ENCODE measurements at places on chromosomes 16 and 17.

DNA sequence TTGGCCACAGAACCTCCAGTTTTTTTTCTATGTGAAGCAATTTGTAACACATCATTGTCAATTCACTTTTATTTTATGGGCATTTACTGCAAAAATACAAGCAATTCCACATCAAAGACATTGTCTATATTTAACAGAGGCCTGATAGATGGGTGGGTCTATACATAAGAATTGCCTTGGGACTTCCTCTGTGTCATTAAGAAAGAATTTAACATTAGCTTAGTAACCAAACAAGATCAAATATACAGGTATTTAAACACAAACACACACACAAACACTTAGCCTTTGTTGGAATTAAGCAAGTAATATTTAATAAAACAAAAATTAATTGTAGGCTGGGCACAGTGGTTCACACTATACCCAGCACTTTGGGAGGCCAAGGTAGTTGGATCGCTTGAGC, 4.3 kb upstream of the PITPNC1 start:
- no peaks in the 10 kb centered on the region for H3K36me3 ChIP-seq
- H3K4me3 ChIP-seq = no peak overlapping the region
- no peak overlapping the region for H3K27ac ChIP-seq
- DNase-seq = no peak
- peaks cover 7% of the 10 kb centered on the region for H3K4me1 ChIP-seq
- no peaks in the 10 kb centered on the region for H3K27me3 ChIP-seq

- peaks cover 2% of the 10 kb centered on the region for H3K4me1 ChIP-seq
- no peaks in the 10 kb centered on the region for H3K36me3 ChIP-seq
- no peak overlapping the region for H3K27ac ChIP-seq
- no peak for DNase-seq
- no peaks in the 10 kb centered on the region for H3K27me3 ChIP-seq
Measured at GRCh38 chr17:70310221-70310672, 140.9 kb downstream of the KCNJ2 start.

DNA sequence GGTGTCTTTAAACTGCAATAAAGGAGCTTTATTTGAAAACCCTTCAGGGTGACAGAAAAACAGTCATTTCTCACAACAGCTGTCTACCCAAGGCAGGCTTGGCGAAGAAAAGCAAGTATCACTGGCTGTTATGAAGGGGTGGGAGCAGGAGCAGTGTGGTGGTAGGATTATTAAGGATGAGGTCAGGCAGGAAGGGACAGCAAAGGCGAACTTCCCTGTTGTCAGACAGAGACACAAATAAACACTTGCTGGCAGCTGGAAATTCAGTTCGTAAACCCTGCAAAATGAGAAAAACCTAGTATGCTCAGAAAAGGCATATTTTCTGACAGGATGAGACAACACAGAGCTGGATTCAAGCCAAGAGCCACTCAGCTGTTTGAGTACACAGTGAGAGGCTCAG, 416.3 kb upstream of the CDH5 start:
- no peaks in the 10 kb centered on the region for H3K4me1 ChIP-seq
- no peak for DNase-seq
- no peak overlapping the region for H3K27ac ChIP-seq
- H3K27me3 ChIP-seq = no peaks in the 10 kb centered on the region
- no peaks in the 10 kb centered on the region for H3K36me3 ChIP-seq
- H3K4me3 ChIP-seq = no peak overlapping the region

- peaks cover 3% of the 10 kb centered on the region for H3K27me3 ChIP-seq
- no peaks in the 10 kb centered on the region for H3K36me3 ChIP-seq
- H3K4me1 ChIP-seq = no peaks in the 10 kb centered on the region
- DNase-seq = no peak
- H3K27ac ChIP-seq = no peak overlapping the region
Measured at GRCh38 chr17:16938496-16939207, 33.3 kb downstream of the TNFRSF13B start.

- H3K4me3 ChIP-seq = no peak overlapping the region
- no peaks in the 10 kb centered on the region for H3K27me3 ChIP-seq
- peaks cover 8% of the 10 kb centered on the region for H3K4me1 ChIP-seq
- no peak overlapping the region for H3K27ac ChIP-seq
Measured at GRCh38 chr16:56984639-56985038, 4.7 kb upstream of the NLRC5 start.

GRCh38 chr16:90018297-90018651, 982 bp downstream of the DBNDD1 start:
- H3K36me3 ChIP-seq = no peaks in the 10 kb centered on the region
- H3K27ac ChIP-seq = no peak overlapping the region
- H3K4me1 ChIP-seq = peaks cover 37% of the 10 kb centered on the region
- peak overlapping the region; percentile 66 for H3K4me3 ChIP-seq
- DNase-seq = no peak

DNA sequence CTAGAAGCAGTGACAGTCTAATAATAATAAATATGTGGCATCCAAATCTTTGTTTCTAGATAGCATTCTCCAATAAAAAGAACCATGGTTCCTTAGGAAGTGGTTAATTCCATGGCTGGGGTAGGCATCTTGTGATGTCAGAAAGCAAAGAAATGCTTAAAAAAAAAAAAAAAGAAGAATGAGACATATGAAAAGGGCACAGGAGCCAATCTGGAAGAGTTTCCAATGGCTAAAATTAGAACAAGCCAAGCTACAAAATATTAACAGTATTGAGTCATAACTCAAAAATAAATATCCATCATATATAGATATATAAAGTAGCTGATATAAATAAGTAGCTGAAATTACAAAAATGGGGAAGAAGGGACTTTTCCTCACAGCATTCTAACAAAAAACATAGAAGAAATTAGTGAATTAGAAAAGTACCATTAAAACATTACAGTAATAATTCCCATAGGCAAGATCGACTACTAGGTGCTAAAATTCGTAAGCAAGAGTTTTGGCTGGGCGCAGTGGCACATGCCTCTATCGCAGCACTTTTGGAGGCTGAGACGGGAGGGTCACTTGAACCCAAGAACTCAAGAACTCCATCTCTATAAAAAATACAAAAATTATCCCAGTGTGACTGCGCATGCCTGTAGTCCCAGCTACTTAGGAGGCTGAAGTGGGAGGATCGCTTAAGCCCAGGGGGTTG, 111.3 kb downstream of the TRIM37 start:
- H3K27me3 ChIP-seq = no peaks in the 10 kb centered on the region
- no peak overlapping the region for H3K27ac ChIP-seq
- H3K4me1 ChIP-seq = peaks cover 8% of the 10 kb centered on the region
- DNase-seq = no peak
- peaks cover 5% of the 10 kb centered on the region for H3K36me3 ChIP-seq
- no peak overlapping the region for H3K4me3 ChIP-seq

DNA sequence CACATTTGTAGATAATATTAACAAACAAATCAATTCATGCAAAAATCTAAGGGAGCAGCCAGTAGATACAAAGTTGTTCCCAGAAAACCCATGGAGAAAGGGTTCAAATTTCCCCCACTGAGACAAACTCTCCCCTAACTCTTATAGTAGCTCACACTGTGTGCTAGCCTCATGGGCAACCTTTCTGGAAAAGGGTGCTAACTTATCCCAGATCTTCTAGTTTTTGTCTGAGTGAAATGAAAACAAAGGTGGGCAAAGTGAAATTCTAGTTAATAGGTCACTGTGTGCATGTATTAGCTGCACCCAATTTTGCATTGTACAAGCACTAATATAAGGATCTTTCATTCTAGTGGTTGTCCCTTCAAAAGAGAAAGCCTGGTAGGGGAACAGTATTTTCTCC, 9.9 kb upstream of the USP32 start:
- H3K4me1 ChIP-seq = peaks cover 4% of the 10 kb centered on the region
- H3K27me3 ChIP-seq = no peaks in the 10 kb centered on the region
- H3K4me3 ChIP-seq = no peak overlapping the region
- no peaks in the 10 kb centered on the region for H3K36me3 ChIP-seq

GRCh38 chr17:61723183-61723582, 132.2 kb upstream of the NACA2 start:
- H3K27ac ChIP-seq = no peak overlapping the region
- H3K27me3 ChIP-seq = no peaks in the 10 kb centered on the region
- no peaks in the 10 kb centered on the region for H3K36me3 ChIP-seq
- H3K4me3 ChIP-seq = no peak overlapping the region

- no peaks in the 10 kb centered on the region for H3K36me3 ChIP-seq
- peak; percentile 82 for DNase-seq
- no peaks in the 10 kb centered on the region for H3K27me3 ChIP-seq
- H3K4me3 ChIP-seq = peak overlapping the region; percentile 44
- H3K27ac ChIP-seq = peak overlapping the region; percentile 63
- peaks cover 29% of the 10 kb centered on the region for H3K4me1 ChIP-seq
Measured at GRCh38 chr17:7213895-7214299, 5.7 kb downstream of the DLG4 start.

GRCh38 chr16:56460101-56460500, 8.7 kb downstream of the OGFOD1 start:
- no peak for DNase-seq
- no peaks in the 10 kb centered on the region for H3K36me3 ChIP-seq
- H3K4me1 ChIP-seq = no peaks in the 10 kb centered on the region
- no peak overlapping the region for H3K4me3 ChIP-seq
- H3K27ac ChIP-seq = no peak overlapping the region
- no peaks in the 10 kb centered on the region for H3K27me3 ChIP-seq

- no peaks in the 10 kb centered on the region for H3K36me3 ChIP-seq
- DNase-seq = no peak
- no peaks in the 10 kb centered on the region for H3K27me3 ChIP-seq
- no peak overlapping the region for H3K4me3 ChIP-seq
- H3K27ac ChIP-seq = no peak overlapping the region
- H3K4me1 ChIP-seq = no peaks in the 10 kb centered on the region
Measured at GRCh38 chr17:5986644-5987043, 83.5 kb upstream of the WSCD1 start.

- no peak overlapping the region for H3K4me3 ChIP-seq
- H3K4me1 ChIP-seq = no peaks in the 10 kb centered on the region
- no peak overlapping the region for H3K27ac ChIP-seq
Measured at GRCh38 chr17:50187394-50187725, 14.1 kb downstream of the COL1A1 start.

GRCh38 chr17:7045492-7046126, 1.7 kb upstream of the SLC16A11 start:
- H3K27me3 ChIP-seq = no peaks in the 10 kb centered on the region
- H3K4me3 ChIP-seq = no peak overlapping the region
- DNase-seq = peak; percentile 89
- peaks cover 27% of the 10 kb centered on the region for H3K4me1 ChIP-seq

GRCh38 chr17:39759204-39759603, 21.5 kb downstream of the GRB7 start:
- no peak for DNase-seq
- H3K4me1 ChIP-seq = no peaks in the 10 kb centered on the region
- no peak overlapping the region for H3K4me3 ChIP-seq
- H3K36me3 ChIP-seq = no peaks in the 10 kb centered on the region

- H3K27ac ChIP-seq = no peak overlapping the region
- no peak overlapping the region for H3K4me3 ChIP-seq
- H3K36me3 ChIP-seq = no peaks in the 10 kb centered on the region
- no peaks in the 10 kb centered on the region for H3K27me3 ChIP-seq
Measured at GRCh38 chr16:24253192-24253591, 2.9 kb upstream of the CACNG3 start.

- H3K4me3 ChIP-seq = no peak overlapping the region
- peaks cover 19% of the 10 kb centered on the region for H3K4me1 ChIP-seq
- no peaks in the 10 kb centered on the region for H3K36me3 ChIP-seq
- no peak for DNase-seq
- peaks cover 10% of the 10 kb centered on the region for H3K27me3 ChIP-seq
- H3K27ac ChIP-seq = peak overlapping the region; percentile 19
Measured at GRCh38 chr17:30920683-30921543, 832 bp upstream of the ADAP2 start.

DNA sequence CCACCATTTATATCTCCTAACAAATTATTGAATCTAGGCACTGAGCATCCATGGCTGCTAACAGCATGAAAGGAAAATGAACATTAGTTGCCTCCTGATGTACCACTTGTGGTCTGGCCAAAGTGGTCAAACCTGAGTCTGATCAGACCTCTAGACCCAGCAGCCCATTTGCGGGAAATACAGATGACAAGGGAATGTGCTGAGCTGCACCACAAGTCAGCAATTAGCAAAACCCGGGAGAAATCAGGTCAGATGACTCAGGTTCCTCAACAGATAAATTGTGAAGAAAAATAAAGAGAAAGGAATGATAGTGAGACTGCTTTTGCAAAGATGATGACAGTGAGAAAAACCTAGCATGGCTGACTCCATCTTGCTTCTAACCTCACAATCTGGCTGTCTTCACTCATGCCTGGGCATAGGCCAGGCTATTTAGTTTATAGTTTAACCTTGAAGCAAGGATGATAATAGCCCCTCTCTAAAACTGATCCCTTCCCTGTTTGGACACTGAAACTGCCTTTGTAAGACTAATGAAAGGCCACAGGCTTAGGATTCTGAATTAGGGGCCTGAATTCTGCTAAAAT, 142.7 kb upstream of the ASIC2 start:
- H3K4me3 ChIP-seq = no peak overlapping the region
- no peaks in the 10 kb centered on the region for H3K36me3 ChIP-seq
- H3K27me3 ChIP-seq = no peaks in the 10 kb centered on the region
- no peaks in the 10 kb centered on the region for H3K4me1 ChIP-seq
- no peak for DNase-seq
- H3K27ac ChIP-seq = no peak overlapping the region

GRCh38 chr17:75844530-75845057, 390 bp upstream of the UNC13D start:
- peaks cover 39% of the 10 kb centered on the region for H3K4me1 ChIP-seq
- no peak overlapping the region for H3K4me3 ChIP-seq
- peaks cover 3% of the 10 kb centered on the region for H3K36me3 ChIP-seq
- peak overlapping the region; percentile 38 for H3K27ac ChIP-seq
- H3K27me3 ChIP-seq = no peaks in the 10 kb centered on the region
- no peak for DNase-seq

DNA sequence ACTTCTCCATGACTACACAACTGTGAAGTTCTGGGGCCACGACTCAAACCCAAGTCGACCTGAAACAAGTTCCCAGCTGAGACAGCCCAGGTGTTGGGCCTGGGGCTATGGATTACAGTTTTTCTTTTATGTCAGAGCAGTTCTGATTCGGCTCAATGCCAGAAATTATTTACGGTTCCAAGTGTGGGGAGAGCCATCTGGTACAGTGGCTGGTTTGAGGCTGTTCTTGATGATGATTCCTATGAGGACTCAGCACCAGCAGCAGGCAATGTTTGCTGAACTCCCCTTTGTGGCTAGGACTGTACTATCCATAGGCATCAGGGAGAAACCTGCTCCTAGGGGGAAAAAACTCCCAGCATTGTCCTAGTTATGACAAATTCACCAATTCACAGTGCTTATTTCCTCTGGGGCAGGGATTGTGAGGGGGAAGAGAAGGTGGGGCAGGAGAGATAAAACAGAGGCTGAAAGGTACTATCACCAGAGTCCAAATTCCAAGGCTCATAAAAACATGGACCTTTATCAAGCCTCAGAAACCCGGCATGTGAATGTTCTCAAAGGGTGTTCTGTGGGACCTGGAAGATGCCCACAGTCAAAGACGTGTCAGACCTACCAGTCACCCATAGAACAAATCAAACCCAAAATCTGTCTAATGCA, 18.2 kb upstream of the CMTM4 start:
- no peaks in the 10 kb centered on the region for H3K36me3 ChIP-seq
- no peaks in the 10 kb centered on the region for H3K27me3 ChIP-seq
- no peak overlapping the region for H3K27ac ChIP-seq
- H3K4me3 ChIP-seq = no peak overlapping the region
- DNase-seq = no peak

- no peak overlapping the region for H3K4me3 ChIP-seq
- DNase-seq = no peak
- no peak overlapping the region for H3K27ac ChIP-seq
Measured at GRCh38 chr16:26827386-26827785, 239.3 kb upstream of the C16orf82 start.

- H3K27me3 ChIP-seq = peaks cover 9% of the 10 kb centered on the region
- peak within 1 kb of the TSS; percentile 48 for H3K4me3 ChIP-seq
- peak; percentile 23 for DNase-seq
Measured at GRCh38 chr17:42779936-42780850, at the start of gene WNK4. TSS of gene WNK4 (plus strand) at chr17:42780610. CDS start at chr17:42780699, 89 bp downstream.
